ENCODE measurements at places on chromosomes 11 and 22.

DNA sequence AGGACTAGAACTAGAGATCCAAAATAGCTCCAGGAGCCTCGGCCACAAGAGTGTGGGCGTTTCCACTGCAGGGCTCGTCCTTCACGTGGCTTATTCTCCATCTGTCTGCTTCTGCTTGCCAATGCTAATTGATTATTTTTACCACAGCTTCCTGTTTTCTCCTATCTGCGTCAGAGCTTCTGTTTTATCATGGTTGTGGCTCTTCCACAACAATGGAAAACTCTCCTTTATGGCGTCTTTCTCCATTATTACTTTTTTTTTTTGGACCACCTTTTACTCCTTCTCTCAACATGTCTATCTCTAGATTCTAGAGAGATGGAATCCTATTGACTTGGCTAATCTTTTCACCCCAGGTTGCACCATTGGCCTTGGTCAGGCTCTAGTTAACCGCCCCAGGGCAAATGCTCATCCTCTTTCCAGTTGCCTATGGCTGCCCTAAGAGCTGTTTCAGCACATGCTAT lies 25.9 kb downstream of the CAT start:
- no peak for DNase-seq

DNA sequence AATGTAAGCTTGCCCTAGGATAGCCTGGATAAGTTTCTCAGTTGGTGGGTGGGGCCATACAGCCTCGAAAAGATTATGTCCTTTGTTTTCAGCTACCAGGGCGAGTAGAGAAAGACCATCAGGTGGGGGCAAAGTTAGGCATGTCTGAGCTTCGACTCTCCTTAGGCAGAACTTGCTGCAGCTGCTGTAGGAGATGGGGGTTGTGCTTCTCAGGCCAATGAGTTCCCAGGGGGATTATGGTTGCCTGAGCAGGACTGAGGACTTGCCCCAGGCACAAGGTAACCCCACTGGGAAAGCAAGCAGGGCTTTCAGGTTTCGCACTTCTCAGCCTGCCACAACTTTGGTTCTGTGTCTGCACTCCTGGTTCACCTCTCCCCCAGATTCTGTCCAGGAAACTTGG lies 173.4 kb upstream of the SESN3 start:
- DNase-seq, result no peak

DNA sequence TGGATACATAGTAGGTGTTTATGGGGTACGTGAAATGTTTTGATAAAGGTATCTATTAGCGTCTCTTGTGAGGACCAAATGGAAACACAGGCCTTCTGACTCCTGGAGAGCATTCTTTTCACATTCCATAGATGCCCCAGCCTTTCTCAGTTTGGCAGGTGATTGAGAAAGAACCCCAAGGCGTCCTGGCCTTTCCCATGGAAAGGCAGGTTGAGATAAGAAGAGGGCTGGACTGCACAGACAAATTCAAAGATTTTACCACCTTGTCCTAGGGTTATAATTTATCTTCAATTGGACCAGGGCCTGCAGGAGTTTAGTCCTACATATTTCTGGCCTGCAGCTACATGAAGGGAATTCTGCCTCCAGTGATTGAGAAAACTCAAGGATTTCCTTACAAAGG lies 661 bp upstream of the OLFML1 start:
- DNase-seq, result no peak

- no peak for DNase-seq
Observed at GRCh38 chr11:105189581-105189980, 50.0 kb upstream of the CARD18 start.

GRCh38 chr11:93054881-93055280 lies 85.4 kb downstream of the MTNR1B start:
- DNase-seq, result no peak

- no peak for DNase-seq
Observed at GRCh38 chr11:7651700-7652099, 21.6 kb downstream of the CYB5R2 start.

DNA sequence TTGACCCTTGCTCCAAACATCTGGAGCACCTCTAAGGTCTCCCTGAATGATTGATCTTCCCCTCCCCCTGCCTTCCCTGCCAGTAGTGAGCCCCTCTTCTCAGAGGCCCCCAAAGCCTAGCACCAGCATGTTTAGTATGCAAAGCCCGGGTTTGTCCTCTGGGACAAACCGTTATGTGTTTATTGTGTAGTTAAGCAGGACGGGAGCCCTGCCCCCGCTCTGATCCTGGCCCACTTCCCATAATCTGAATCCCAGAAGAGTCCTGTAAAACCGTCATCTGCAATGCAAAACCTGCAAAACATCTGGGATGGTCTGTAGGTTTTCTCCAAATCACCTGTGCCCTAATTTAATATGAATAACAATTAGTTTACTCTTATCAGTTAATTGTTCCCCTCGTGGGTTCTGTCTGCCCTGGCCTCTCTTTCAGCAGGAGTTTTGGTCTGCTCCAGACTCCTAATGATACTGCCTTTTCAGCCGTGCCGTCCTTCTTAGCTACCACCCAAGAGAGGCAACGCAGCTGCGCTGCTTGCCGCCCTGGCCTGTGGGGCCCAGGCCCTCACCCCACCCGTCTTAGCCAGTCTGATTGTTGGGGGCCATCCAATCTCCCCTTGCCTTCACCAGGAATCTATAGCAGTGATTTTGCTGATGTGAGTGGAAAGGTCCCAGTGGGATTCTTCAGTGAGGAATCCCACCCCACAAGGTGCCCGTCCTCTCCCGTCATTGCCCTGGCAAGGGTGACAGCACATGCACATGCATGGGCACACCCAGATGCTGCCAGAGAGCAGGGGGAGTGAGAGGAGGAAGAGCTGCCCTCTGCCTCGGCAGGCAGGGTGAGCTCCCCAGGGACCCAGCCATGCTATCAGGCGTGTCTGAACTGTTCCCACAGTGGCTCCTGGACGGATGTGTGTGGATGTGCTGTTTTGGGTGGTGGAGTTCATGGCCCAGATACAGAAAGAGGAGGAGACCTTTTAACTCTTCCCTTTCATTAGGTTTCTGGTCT lies 3.0 kb upstream of the B3GAT1 start:
- no peak for DNase-seq

DNA sequence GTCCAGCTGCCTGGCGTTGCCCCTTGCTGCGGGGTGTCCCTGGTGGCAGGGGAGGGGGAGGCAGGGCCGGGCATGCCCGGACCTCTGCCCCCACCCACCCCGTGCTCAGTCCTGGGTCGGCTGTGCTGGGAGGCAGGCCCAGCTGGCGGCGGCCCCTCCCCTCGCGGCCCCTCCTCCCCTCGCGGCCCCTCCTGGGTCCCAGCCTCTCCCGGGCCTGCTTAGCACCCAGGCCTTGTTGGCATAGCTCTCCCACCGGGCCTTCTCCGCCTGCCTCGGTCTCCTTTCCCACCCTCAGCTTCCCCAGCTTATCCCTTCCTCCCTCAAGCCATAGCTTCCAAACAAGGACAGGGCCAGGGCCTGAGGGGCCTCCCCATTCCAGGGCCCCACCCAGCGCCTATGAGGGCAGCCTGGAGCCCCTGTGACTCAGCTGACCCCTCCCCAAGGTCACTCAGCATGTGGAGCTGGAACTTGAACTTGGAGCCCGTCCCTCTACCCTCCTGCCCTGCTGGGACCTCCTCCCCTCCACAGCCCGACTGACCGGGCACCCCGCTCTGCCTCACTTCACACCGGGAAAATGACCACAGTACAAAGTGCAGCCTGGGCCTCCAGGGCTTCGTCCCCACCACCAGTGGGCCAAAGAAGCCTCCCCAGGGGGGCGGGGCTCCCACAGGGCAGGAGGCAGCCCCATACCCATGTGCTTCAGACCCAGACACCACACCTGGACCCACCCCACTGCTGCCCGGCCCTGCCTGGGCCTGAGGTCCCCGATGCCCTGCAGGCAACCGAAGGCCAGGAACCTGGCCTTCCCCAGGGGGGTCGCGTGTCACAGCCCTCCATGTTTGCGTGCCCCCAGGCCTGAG lies 1.2 kb downstream of the EPS8L2 start:
- no peak for DNase-seq

GRCh38 chr11:104934594-104934993 lies 33.8 kb downstream of the CASP4 start:
- no peak for DNase-seq

DNA sequence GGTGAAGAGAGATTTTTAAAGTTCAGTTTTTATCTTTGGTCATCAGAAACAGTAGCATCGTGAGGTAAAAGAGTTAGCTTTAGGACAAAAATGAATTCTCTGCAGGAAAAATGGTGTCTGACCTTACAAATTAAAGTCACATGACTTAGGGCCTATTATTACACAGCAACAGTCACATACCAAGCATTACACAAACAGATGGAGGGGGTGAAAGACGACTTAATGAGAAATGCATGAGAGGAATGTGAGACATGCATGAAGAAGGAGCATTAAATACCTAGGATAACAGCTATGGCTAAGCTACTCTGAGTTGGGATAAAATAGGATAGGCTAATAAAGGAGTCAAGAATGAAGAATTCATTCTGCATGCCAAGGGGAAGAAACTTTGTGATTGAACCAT lies 77.5 kb downstream of the BLID start:
- DNase-seq, result no peak

GRCh38 chr11:122754553-122755322 lies 83.6 kb upstream of the CRTAM start:
- DNase-seq, result no peak

GRCh38 chr11:75388386-75389275 lies 10.7 kb upstream of the RPS3 start:
- DNase-seq, result peak; percentile 16

- no peak for DNase-seq
Observed at GRCh38 chr11:45278714-45279113, 7.4 kb downstream of the SYT13 start.

GRCh38 chr11:79097246-79097875 lies 343.5 kb downstream of the TENM4 start:
- DNase-seq, result no peak

- no peak for DNase-seq
Observed at GRCh38 chr11:87038235-87038977, 672 bp downstream of the TMEM135 start.

GRCh38 chr22:22787786-22788459 lies 99.7 kb upstream of the IGLL5 start:
- peak; percentile 44 for DNase-seq

GRCh38 chr22:19783586-19784383 lies 23.2 kb downstream of the TBX1 start:
- no peak for DNase-seq

DNA sequence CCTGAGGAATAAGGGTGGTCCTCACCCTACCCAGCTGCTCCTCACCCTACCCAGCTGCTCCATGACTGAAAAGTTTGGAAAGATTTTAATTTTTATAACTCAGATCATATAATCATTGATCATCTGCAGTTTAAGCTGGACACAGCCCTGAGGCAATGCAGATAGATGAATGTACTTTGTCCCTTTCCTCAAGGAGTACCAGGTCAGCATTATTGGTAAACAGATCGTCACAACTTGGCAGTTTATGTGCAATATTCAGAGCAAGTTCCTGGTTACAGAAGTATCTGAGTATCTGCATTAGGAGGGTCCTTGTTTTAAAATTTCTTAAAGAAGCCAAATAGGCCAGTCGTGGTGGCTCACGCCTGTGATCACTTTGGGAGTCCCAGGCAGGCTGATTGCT lies 3.6 kb downstream of the TNRC6B start:
- DNase-seq, result no peak

DNA sequence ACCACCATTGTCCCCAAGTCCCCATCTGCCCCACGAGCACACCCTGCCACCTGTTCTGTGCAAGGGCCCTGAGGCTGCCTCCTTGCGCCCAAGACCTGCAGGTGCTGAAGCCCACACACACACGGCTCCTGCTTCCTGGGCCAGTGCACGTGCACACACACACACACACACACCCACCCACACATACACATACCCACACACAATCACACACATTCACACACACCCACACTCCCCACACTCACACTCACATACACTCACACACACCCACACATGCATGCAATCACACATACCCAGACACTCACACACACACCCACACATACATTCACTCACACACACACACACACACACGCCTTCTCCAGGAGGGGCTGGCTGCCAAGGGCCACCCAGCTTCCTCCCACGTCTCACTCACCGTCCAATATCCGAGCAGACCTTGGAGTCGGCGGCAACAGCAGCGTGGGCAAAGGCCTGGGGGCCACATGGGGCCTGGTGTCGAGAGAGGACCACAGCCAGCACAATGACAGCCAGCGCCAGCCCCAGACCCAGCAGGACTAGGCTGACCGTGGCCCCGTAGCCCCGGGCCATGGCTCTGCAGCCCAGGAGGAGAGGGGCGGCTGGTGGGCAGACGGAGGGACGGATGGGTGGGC lies 616 bp downstream of the GGT5 start:
- DNase-seq, result no peak

- DNase-seq, result no peak
Observed at GRCh38 chr11:122592641-122593040, 62.9 kb upstream of the UBASH3B start.

GRCh38 chr11:73356979-73357860 lies 19.0 kb upstream of the RELT start:
- no peak for DNase-seq

DNA sequence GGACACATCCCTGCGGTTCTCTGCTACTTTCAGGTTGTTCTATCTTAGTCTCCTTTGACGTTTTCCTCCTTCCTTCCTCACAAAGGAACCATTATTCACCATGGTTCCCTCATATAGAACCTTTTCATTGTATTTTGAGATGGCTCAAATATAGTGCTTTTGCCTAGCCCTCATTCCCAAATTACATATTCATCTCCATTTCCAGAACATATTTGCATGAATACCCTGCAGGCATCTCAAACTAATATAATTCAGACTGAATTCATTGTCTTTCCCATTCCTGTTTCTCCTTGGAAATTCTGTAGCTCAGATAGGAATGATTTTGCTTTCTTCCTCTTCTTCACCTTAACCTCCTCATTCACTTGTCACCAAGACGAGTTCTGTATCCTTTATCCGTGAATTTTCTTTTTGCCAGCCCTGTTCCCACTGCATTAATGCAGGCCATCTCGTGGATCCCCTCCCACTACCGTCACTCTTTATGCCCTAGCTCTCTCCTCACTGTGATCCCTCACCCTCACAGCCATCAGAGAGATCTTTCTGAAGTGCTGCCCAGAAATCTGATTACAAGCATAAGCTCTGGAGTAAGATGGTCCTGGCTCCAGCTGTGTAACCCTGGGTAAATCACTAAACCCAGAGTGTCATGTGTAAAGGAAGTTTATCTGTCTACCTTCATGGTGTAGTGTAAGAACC lies 23.3 kb downstream of the PIWIL4 start:
- no peak for DNase-seq

- DNase-seq, result no peak
Observed at GRCh38 chr11:20203831-20204230, 43.6 kb upstream of the DBX1 start.

DNA sequence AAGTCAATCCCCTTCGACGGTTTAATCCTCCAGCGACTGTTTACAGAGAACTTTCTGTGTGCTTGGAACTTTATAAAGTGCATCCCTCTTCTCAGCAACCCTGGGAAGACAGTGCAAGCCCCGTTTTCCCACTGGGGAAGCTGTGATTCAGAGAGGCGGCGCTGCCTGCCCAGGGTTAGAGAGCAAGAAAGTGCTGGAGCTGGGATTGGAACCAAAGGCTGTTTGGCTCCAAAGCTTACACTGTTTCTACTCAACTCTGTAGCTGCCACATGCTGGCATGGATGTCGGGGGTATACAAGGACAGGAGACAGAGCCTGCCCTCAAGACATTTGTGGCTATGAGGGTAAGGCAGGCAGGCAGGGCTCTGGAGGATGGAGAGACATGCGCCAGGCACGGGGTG lies 13.0 kb downstream of the FBLN1 start:
- DNase-seq, result no peak

Measured in stimulated activated CD4-positive, alpha-beta T cell treated with anti-CD3 and anti-CD28 coated beads, Interleukin-1b, Interleukin-23, amount 100 ng/mL, for 1 hour (primary cell).